ENCODE measurements at places on chromosomes 13 and 19.

- no peak for DNase-seq
Measured at GRCh38 chr19:18586306-18586705, 2.3 kb upstream of the REX1BD start.

DNA sequence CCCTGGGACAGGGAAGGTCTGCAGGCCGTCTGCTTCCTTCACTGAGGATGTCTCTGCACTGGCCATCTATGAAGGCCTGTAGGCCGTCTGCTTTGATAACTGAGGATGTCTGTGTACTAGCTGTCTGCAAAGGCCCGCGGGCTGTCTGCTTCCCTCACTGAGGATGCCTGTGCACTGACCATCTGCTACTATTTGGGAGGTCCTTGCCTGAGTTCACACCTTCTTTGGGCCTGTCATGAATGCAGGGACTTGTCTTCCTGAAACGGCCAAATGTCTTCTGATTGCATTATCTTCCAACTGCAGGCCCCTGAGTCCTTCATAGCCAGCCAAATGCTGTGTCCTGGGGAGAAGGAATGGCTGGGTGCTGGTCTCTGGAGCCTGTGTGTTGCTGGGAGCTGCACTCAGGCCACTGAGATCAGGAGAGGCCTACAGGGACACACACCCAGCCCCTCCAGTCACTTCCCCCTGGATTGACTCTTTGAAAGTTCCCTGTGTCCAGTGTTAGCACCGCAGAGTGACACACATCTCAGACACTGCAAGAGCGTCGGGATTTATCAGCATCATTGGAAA lies 72.9 kb downstream of the TEX29 start:
- no peak for DNase-seq

GRCh38 chr13:96822895-96823294 lies 171.4 kb downstream of the OXGR1 start:
- peak; percentile 21 for DNase-seq

GRCh38 chr19:17200408-17201079 lies 14.6 kb upstream of the USE1 start:
- DNase-seq: no peak

GRCh38 chr13:27296496-27296895 lies 25.9 kb downstream of the RASL11A start:
- DNase-seq: no peak

DNA sequence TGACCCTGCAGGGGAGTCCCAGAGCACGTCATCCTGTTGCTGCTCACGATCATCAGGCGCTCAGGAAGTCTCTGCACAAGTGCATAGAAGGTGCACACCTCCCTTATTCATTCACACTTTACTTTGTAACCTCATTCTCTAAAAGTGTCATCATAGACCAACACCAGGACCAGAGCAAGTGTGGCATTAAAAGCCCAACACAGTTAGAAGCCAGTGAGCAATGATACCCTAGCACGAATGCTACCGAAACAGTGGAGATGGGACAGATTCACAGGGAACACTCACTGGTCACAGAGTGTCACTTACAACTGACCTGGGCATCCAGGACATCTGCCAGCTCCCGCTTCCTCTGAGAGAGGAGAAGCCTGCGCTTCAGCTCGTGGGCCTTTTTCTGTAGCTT lies 17.0 kb downstream of the HAUS8 start:
- peak; percentile 54 for DNase-seq

- DNase-seq: peak; percentile 56
Measured at GRCh38 chr13:80823472-80823871, 482.5 kb upstream of the SPRY2 start.

DNA sequence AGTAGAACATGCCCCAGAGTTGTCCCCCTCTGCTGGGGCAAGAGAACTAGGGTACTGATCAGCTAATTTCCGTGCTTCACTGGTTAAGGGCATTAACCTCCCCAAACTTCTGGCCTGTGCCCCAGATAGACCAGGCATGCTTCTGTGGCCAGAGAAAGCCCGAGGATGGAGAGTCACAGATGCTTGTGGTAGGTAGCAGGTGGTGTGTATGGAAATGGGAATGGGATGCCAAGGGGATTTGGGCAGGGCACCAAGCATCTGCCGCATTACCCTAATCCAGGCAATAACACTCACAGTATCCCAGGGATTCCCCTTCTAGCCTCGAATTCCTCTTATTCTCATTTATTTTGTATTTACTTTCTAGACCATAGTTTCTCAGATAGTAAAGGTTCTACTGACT lies 124.8 kb upstream of the KLF12 start:
- DNase-seq: no peak

DNA sequence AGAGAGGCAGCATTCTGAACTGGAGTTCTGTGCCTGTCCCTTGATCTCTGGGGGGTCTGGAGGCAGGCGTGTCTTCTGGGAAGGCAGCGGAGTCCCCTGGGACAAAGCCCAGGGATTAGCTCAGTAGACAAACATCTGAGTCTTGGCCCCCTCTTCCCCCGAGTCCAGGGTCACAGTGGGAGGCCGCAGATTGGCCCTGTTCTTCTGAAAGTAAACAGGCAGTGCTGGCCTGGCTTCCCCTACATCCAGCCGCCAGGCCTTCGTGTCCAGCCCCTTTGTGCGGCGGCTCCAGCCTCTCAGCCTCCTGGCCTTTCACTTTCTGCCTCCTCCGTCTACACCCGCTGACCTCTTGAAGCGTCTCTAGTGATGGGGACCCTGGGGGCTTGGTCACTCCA lies 989 bp downstream of the NFILZ start:
- DNase-seq: no peak

DNA sequence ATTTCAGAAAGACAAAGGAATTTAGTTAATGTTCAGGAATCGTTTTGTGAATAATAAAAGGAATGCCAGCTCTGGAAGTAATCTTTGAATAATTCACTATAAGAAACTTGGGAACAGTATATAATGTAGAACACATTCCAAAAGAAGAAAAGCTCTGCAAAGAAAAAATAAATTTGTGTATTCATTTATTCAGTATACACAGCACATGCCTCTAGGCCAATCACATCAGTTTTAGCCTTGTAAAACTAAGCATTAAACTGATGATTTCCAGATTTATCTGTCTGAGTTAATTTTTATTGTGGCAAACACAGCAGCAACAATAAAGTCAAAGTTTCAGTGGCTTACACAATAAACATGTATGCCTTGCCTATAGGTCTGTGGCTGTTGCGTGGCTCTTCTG lies 5.7 kb upstream of the RXFP2 start:
- DNase-seq: no peak

GRCh38 chr19:3723883-3724282 lies 15.7 kb downstream of the TJP3 start:
- no peak for DNase-seq

DNA sequence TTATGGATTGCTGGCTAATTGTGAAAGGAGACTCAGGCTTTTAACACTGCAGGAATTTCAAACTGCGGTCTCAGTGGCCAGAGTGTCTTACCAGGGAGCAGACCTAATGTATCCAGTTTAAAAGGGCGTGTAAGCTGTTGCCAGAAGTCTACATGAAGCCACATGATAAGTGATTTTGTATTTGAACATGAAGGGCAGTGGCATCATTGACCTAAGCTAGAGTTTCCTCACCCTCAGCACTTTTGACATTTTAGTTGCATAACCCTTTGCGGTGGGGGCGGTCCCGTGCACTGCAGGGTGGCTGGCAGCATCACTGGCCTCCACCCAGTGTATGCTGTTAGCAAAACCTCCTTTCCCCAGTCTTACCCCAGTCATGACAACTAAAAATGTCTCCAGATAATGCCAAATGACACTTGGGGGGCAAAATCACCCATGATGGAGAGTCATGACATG lies 23.7 kb upstream of the GPR18 start:
- DNase-seq: no peak

DNA sequence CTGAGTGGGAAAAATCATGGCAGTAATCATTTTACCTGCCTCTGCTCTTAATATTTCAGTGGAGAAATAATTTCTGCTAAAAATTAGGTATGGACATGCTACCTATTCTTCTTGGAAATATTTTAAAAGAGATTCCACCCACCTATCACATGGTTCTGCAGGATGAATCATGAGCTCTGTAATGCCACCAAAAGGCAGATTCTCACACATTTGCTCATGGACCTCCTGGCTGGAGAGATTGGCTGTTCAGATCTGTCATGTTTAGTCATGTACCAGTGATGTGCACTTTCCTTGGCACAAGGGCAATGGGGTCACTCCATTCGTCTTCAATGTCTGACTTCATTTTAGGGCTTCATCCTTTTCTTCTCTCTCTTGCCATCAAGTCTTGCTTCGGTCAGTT lies 101.8 kb upstream of the MBNL2 start:
- no peak for DNase-seq

DNA sequence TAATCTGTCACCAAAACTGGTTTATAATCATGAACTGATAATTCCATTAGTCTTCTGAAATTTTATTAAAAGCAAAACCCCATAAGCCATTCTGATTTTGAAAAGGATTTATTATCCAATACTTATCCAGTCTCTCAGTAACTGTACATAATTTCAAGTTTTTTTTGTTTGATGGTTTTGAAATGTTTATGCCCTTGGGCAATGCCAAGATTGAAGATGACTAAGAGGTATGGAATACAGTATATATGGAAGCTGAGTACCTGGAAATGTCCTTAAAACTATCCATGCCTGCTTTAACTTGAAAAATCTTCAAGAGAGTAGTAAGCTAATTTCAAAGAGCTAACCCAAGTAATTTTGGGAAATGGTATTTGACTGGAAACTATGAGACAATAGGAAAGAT lies 1.8 kb upstream of the NEK5 start:
- DNase-seq: no peak
